ENCODE measurements at places on chromosomes 16 and 17.

GRCh38 chr16:50467943-50468748 lies 80.0 kb upstream of the NKD1 start:
- DNase-seq = peak; percentile 38

- DNase-seq = no peak
Observed at GRCh38 chr17:39365242-39365641, 36.2 kb downstream of the FBXL20 start.

GRCh38 chr16:65767125-65767524 lies 599.4 kb upstream of the CDH5 start:
- no peak for DNase-seq

DNA sequence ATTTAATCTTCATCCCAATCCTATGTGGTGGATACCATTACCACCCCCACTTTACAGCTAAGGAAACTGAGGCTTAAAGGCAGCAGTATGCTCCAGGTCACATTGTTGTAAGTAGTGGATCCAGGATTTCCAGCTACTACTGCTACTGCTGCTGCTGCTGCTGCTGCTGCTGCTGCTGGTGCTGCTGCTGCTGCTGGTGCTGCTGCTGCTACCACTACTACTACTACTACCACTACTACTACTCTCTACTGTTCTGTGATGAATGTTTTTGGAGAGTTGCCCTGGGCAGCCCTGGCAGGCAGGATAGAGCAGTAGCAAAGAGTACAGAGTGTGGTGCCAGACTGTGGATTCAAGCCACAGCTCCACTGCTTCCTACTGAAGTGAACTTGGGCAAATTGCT lies 49.3 kb upstream of the SLC12A3 start:
- DNase-seq = no peak

GRCh38 chr17:61720016-61720795 lies 129.2 kb upstream of the NACA2 start:
- no peak for DNase-seq
